ENCODE measurements at places on chromosomes 12 and 14.

DNA sequence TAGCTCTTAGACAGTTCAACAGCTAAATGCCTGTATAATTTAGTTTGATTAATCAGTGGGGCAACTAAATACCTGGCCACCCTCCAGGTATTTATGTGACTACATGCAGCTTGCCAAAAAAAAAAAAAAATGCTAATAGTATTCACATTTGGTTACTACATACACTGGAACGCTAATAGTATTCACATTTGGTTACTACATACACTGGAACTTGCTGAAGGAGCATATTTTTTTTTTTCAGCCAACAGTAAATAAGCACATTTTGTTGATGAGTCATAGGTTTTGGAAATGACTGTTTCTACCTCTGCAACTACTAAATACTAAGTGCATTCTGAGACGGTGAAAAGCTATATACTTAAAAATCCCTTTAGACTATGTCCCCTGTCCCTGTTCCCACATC lies 1172.3 kb downstream of the LRFN5 start:
- DNase-seq: no peak

DNA sequence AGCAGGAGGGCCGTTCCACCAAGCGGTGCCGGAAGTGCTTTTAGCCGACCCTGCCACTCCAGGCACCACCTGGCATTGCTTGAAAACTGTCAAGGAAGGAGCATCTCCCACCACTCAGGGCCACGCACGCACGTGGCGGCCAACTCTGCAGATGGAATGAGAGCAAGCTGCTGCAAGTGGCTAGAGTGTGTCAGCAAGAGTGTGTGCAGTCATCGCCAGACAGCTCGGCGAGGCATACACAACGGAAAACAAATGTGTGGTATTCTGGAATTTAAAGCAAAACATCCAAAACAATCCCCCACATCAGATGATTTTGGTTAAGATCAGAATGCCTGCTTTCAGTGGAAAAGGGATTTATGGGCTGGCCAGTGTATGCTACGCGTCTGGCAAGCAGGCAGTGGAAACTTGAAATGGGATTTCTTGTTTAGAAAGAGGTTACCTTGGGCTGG lies 11.2 kb downstream of the CD9 start:
- DNase-seq: no peak

DNA sequence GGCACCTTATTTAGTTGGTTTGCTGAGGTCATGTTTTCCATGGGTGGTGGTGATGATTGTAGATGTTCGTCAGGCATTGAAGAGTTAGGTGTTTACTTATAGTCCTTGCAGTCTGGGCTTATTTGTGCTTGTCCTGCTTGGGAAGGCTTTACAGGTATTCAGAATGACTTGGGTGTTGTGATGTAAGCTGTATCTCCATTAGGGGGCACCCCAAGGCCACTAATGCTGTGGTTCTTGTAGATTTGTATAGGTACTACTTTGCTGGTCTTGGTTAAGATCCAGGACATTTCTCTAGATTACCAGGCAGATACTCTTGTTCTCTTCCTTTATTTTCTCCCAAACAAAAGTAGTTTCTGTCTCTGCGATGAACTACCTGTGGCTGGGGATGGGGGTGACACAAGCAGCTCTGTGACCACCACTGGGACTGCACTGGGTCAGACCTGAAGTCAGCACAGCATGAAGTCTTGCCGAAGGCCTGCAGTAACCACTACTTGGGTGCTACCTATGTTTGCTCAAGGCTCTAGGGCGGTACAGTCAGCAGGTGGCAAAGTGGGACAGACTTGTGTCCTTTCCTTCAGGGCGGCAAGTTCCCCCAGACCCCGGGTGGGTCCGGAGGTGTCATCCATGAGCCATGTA lies 35.8 kb upstream of the FBXO33 start:
- peak; percentile 36 for DNase-seq

DNA sequence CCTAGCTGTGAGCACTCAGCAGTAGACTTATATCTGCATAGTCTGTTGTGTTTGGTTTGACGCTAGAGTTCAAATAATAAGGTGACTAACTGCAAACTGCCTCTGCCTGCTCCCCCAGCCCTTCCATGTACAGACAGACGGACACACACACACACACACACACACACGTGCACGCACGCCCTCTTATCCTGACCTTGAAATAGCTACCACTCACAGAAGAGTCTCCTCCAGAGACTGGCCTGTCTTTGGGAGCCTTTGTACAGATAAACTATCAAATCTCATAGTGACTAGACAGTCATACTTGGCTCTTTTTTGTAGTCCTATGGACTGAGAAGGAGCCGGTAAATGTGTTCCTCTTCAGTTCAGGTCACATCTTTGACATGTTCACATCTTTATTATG lies 158.4 kb downstream of the FBXL14 start:
- DNase-seq: no peak

DNA sequence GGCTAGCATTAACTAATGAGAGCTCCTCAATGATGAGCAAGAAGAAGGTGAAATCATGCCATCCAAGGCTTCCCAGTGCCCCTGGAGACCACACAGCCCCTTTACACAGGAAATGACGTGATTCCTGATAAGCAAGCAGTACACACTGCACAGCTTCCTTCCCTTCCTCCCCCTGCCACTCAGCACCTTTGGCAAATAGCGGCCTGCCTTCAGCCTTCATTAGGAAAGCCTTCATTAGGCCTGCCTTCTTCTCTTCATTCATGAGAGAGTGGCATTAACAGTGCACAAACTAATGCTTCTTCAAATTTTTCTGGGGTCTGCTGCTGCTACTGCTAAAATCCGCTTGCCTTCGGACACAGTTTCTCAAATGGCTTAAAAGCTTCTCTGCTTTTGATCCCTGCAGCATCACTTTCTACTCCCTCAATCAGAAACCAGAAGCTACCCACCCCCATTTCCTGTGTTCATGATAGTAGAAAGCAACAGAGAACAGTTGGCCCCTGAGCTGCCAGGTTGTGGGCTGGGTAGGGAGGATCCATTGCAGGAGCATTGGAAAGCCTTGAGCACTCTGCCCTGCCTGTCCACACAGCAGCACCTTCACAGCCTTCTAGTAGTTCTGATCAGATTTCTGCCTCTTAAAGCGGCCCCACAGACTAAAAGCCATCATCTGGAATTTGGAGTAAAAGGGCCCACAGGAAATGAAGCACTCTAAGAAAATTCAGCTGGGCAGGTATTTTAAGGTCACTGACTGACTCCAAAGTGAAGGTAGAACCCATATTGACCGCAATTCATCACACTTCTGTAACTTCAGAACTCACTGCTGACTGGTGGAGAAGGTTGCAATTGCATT lies 103.8 kb upstream of the ETV6 start:
- DNase-seq: peak; percentile 37

GRCh38 chr12:3718100-3718499 lies 34.8 kb downstream of the CRACR2A start:
- no peak for DNase-seq

DNA sequence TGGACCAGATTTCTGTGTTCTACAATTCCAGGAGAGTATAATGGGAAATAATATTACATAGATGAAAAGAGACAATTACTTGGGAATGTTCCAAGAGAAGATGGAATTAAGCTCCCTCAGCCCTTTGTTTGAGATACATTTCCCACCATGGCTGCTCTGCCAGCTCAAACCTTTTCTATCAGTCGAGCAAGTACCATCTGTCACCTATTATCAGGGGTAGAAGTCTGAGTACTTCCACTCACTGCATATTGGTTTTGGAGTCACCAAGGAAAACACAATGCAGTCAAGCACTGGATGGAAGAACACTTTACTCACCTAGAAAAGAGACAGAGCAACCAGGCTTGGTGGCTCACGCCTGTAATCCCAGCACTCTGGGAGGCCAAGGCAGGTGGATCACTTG lies 270.4 kb upstream of the FAR2 start:
- no peak for DNase-seq

- no peak for DNase-seq
These were observed 86.5 kb upstream of the FOXN3 start for GRCh38 chr14:89503431-89503996.

DNA sequence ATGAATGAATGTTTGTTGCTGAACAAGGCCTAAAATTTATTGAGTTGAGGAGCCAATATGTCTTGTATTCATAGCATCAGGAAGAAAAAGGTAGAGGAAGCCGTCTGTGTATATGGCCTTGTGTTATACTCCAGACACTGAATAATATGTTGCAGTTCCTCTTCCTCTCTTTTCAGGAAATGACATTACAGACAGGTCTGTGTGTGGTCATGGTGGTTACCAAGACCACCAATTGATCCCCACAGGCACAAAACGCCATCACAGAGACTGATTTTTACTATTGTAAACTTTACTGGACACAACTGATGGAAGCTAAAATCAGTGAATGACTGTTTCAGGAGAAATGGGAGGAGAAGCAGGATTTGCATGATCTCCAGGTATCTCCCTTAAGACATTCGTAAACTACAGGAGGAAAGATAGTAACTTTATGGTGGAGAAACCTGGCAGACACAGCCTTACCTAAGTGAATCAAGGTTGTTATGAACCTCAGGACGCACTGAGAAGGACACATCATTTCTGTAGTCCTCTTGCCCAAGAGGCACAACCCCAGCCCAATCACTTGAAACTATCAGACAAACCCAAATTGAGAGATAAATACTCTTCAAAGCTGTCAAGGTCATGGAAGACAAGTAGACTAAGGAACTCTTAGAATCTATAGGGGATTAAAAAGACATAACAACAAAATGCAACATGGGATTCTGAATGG lies 334.1 kb upstream of the RGS6 start:
- no peak for DNase-seq

- DNase-seq: no peak
These were observed 218.3 kb upstream of the CNTN1 start for GRCh38 chr12:40473962-40474361.

- DNase-seq: no peak
These were observed 46.9 kb downstream of the RIMBP2 start for GRCh38 chr12:130669205-130669557.

DNA sequence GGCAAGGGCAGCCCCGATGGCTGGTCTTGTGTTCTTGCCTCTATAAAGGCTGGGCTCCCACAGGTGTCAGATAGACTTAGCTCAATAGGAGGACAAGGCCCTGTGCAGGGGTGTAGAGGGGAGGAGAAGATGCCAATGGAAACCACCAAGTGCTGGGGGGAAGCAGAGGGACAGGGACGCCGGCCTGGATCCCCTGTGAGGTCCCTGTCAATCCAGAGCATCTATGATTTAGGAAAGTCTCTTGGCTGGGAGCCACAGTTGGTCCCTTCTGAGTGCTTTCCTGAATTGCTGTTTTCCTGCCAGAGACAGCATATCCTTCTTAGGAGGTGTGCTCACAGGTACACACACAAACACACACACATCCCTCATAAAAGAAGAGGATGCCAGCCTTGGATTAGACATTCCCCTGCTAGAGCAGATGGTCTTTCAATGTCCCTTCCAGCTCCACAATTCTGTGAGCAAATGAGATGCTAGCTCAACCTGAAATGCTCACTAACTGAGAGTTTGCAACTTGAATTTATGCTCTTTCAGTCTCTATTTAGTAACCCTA lies 62.7 kb downstream of the TTC7B start:
- DNase-seq: no peak

GRCh38 chr12:14514154-14514842 lies 53.4 kb downstream of the PLBD1 start:
- DNase-seq: no peak

GRCh38 chr14:77024171-77024691 lies 4.3 kb downstream of the IRF2BPL start:
- DNase-seq: peak; percentile 57

GRCh38 chr14:99619835-99620834 lies 16.1 kb upstream of the CCDC85C start:
- DNase-seq: no peak

- peak; percentile 62 for DNase-seq
These were observed 227.3 kb downstream of the KTN1 start for GRCh38 chr14:55807053-55807880.

DNA sequence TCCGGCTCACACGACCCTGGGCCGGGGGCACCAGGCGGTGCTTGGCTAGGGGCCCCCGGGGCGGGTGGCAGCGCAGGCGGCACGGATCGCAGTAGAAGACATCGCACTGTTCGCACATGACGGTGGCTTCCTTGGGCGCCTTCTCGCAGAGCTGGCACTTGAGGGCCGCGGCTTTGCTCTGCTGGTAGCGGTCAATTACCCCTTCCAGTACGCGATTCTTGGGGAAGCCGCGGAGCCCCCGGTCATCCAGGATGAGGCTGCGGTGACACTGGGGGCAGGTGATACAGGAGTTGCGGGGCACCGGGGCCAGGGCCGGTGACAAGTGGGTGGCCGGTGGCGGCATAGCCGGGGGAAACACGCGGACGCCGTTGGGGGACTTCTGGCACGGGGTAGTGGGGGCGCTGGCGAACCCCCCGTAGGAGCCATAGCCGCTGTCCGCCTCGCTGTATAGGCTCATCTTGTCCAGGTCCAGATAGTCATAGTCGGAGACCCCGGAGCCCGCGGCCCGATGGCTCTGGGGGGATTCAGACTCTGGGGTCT lies 553 bp downstream of the TRIM9 start:
- peak; percentile 27 for DNase-seq

DNA sequence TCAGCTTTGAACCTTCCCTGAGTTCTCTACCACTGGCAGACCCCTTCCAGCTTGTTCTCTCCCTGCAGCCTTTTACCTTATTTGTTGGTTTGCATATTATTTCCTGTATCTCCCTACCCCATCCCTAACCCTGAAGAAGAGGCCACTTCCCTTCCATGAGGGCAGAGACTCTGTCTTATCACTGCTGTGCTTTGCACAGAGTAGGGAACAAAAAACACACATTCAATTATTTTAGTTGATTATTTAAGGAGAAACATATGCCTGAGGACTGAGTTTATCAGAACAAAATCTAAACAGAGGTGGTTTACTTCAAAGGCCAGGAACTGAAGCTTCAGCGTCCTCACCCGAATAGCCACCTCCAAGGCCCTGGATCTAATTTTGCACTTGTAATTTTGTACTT lies 111.7 kb upstream of the RFLNA start:
- no peak for DNase-seq

- DNase-seq: no peak
These were observed 24.4 kb upstream of the CDK17 start for GRCh38 chr12:96424601-96425000.

DNA sequence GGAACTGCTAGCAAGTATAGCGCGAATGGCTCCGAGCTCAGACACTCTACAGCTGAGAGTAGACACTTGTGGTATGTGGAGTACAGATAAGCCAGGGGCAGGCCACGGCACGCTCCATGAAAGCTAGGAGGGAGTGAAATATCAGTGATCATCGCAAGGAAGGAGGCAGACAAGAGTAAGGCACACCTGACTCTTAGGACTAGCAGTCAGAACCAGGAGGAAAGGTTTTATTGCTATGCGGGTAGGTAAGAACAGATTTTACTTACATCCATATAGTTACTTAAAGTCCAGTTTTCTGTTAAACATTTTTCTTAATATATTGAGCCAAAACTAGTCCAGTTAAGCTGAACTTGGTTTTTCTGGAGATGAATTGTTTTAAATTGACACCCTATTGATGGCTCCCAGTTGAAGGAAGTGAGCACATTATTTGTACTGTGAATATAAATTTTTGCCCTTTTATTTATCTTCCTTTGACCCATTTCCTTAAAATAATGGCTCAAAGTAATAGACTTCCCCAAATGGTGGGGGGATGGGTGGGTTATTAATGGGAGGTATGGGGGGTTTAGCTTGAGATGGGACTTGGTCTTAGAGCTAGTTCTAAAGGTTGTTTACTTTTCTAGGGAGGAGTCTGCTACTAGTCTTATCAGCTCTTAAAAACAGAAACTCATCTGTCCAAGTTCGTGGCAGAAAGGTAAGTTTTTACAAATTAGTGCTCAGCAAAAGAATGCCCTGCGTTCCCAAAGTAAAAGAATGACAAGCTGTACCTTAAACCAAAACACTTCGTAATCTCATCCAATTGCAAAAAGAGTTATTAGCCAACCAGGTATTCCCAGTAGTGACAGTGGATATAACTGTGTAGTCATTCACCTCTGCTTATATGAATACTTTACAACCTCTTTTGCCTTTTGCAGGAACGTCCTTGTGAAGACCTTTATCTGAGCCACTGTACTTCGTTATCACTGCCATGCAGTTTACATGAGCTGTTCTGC lies 5.8 kb downstream of the HNRNPA1 start:
- DNase-seq: peak; percentile 17

Data from activated naive CD8-positive, alpha-beta T cell treated with anti-CD3 and anti-CD28 coated beads, Interleukin-2, amount 50 U/mL, for 24 hours (primary cell).